Hematopoietic multipotent progenitor cell treated with erythropoietin and hydrocortisone succinate and interleukin-3 and kit ligand, for 6 days (in vitro differentiated cells): ENCODE measurements at places on chromosomes 13 and 19.

GRCh38 chr13:111388851-111389500 lies 68.5 kb downstream of the TEX29 start:
- DNase-seq, result no peak

GRCh38 chr13:38590796-38591507 lies 95.9 kb upstream of the FREM2 start:
- no peak for DNase-seq

DNA sequence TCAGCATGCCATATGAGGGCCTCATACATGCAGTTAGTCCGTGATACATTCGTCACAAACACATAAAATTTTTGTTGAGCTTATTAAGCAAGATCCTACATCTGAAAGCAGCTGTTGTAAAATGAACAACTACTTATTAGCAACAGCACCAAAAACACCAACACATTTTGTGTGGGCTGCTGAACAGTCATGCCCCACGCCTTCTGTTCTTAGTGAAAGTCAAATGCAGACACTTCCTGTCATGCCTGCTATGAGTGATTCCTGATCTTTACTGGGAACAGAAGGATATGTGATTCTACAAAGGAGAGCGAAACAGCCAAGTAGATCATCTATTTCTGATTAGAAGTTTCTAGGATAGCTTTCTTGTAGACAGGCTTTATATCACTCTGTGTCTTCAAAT lies 4.2 kb upstream of the B3GLCT start:
- no peak for DNase-seq

- DNase-seq, result no peak
Observed at GRCh38 chr13:114130131-114130836, 2.1 kb downstream of the RASA3 start.

- peak; percentile 2 for DNase-seq
Observed at GRCh38 chr13:40874138-40874779, 84.8 kb downstream of the SLC25A15 start.

GRCh38 chr19:2533072-2533425 lies 57.1 kb downstream of the GADD45B start:
- DNase-seq, result no peak

DNA sequence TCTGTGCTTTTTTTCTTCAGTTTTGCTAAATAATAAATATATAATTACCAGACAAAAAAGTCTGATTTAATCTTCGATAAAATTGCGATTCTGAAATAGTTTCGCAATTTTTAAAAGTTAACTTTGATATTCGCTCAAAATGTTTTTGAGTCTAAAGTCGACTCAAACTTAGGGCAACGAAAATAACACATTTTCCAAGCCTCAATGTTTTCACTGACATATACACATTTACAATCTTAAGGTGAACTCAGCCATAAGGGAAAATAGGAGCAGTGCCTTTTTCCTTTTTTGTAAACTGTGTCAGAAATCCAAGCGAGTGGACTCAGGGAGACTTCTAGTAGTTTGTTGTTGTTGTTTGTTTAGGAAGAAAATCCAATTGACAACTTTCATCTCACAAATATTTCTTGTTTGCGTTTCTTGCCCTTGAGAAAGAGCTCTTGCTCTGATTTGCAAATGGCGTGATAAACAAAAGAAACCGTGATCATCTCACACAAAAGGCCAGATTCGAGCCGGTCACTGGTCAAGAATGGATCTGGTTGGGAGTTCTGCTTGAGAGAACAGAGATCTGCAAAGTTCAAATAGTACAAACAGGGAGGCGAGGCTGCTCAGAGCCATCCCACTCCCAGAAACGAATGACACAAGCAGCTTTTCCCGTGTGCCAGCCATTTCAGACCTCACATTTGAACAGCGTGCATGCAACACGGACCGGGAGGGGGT lies 2.1 kb downstream of the SOX21 start:
- DNase-seq, result no peak

- DNase-seq, result no peak
Observed at GRCh38 chr19:53945441-53945840, 17.3 kb upstream of the CACNG8 start.

GRCh38 chr13:20342311-20342710 lies 110.2 kb upstream of the GJB6 start:
- no peak for DNase-seq
